Large intestine (tissue), 12 donors: ENCODE measurements at places on chromosomes 2 and 18.

GRCh38 chr2:164766216-164766953 lies 75.2 kb downstream of the COBLL1 start:
- DNase-seq: no peak

GRCh38 chr2:173462892-173463840 lies 108.5 kb downstream of the CDCA7 start:
- DNase-seq: peak; percentile 25

DNA sequence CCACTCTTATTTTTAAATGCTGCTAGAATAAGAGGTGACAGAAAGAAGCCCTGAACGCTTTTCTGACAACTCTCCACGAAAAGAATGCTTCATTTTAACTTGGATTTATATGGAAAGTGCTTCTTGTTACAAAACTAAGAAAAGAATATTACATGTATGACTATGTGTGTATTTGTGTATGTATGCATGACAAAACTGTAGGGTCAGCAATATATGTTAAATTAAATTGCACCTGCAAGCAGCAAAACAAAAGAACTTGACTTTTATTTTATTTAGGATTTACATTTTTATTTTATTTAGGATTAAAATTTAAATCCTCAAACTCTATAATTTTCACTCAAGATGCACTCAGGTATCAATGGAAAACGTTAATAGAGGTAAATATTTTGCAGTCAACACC lies 187.1 kb downstream of the NR4A2 start:
- DNase-seq: no peak

GRCh38 chr2:38120264-38120592 lies 44.3 kb upstream of the CYP1B1 start:
- DNase-seq: no peak

DNA sequence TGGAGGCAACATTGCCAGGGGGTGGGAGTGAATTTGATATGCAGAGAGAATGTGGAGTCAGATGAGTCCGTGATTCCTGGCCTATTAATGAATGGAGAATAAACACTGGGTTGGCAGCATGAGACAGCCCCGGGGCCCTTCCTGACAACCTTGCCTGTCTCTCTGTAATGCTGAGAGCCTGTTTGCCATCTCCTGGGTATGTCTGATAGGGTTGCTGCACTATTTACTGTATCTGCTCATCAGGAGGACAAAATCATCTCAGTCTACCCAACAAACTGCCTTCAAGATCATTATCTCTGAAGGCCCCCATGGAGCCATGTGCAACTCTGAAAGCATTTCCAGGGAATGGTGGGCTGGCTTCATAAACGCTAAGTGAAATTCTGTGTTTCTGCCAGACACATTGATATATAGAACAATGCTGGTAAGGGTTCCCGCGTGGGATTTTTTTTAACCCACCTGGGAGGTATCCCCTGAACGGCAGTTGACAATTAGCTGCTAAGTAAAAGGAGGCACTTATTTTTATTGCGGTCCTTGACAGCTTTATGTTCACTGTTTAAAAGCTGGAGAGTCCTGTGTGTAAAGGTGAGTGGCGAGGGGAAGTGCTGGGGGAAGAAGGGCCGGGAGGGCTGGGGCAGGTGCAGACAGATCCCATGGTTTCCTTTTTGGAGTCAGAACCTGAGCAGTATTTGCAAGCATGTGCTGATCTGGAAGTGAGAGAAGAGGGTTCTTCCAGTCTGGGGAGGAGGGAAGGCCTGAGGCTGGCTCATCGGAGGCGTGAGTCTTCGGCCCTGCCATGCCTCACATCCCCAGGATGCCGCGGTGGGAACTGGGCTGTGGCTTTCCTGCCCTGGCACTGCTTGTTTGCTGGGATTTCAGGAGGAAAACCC lies 64.8 kb downstream of the ARHGAP25 start:
- no peak for DNase-seq

DNA sequence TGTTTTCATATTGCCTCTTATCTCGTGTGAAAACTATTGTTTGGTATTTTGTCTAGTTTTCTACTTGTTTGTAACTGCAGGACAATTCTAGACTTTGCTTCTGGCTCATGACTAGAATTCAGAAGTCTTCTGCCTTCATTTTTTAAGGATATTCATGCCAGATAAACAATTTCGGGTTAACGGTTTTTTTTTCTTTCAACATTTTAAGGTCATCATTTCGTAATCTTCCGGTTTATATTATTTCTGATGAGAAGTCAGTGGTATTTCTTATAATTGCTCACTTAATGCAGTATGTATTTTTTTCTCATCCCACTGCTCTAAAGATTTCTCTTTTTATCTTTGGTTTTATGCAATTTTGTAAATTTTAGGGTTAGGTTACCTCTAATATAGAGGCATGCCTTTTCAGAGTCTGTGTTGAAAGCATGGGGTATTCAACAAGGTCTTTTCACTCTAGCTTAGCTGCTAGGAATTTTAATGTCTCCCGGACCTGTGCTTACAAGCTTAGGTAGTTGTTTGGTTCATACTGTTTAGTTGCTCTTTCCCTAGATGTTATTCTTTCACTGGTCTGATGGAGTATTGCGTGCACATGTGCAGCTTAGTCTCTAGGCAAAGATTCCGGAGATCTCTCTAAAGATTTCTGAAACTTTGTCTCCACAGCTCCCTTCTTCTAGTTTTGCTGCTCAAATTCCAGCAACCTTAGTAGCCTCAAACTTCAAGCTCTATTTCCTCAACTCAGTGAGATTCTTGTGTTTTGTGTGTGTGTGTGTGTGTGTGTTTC lies 198.1 kb downstream of the MCFD2 start:
- no peak for DNase-seq
